ENCODE measurements at places on chromosomes 11 and 22.
A peak's percentile ranks its signal among the peaks of the same experiment; 100 is the strongest.

DNA sequence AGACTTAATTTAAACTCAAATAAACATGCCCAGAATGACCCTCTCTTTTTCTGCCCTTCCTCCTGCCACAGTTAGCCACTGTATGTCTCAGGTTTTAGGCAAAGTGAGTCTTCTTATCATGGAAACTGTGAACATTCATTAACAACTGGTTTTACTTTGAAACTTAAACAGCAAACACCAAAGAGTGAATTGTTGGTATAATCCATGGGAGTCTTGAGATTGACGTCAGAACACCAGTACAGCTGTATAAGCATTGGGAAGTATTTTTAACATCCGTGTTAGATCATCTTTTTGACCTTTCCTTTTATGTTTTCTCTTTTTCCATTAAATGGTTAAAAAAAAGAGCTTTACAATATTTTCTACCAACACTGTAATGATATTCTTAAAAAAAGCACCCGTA, 38.9 kb downstream of the ARHGEF12 start:
- no peak for DNase-seq

GRCh38 chr22:36948273-36949225, 35.1 kb downstream of the CSF2RB start:
- no peak for DNase-seq

DNA sequence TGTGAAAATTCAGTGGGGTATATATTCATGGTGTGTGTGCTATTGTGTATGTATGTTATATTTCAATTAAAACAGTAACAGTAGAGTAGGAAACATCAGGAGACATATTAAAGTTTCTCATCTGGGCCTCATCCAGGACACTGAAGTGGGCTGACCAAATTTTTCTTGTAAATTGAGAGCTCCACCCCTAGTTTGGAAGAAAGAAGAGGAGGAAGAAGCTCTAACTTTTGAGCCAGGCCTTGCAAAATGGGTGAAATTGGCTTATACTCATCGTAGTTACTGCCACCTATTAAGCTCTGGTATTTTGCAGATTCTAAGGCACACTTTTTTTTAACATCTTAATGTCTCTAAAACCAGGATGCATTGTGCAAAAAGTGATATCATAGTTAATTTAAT, 33.7 kb downstream of the TSPAN18 start:
- no peak for DNase-seq

- no peak for DNase-seq
Observed at GRCh38 chr11:120316880-120317688, 8.0 kb upstream of the TLCD5 start.

DNA sequence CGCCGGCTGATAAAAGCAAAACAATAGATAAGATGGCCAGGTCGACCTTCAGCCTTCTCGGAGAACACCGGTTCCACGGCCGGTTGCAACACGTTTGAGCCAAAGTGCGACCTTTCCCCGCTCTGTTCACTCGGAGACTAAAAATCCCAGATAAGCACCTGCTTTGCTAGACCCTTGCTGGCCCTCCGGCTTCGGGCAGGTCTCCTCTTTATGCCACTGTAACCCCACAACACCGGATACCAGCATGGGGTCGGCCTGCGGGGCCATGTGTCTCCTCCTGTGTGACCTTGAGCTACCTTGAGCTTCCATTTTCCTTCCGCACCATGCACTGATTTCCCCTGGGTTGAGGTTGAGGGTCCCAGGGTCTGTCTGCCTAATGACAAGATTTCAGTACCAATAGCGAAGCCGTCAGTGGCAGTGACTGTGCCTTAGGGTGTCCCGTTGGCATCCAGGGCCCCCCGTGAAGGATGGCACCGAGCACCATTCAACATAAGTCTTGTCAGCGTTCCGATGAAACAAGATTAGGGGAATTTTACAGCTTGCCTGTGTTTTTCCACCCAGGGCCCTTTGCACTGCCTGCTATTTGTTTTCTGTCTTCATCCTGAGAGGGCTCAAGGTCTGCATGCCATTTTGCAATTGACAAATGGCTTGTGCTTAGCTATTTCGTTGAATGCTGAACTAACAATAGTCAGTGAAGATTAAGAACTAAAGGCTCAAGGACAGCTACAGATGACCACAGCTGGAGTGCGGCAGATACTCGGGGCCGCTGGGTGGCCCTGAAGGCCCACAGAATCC, 118.6 kb downstream of the KCNQ1 start:
- no peak for DNase-seq

DNA sequence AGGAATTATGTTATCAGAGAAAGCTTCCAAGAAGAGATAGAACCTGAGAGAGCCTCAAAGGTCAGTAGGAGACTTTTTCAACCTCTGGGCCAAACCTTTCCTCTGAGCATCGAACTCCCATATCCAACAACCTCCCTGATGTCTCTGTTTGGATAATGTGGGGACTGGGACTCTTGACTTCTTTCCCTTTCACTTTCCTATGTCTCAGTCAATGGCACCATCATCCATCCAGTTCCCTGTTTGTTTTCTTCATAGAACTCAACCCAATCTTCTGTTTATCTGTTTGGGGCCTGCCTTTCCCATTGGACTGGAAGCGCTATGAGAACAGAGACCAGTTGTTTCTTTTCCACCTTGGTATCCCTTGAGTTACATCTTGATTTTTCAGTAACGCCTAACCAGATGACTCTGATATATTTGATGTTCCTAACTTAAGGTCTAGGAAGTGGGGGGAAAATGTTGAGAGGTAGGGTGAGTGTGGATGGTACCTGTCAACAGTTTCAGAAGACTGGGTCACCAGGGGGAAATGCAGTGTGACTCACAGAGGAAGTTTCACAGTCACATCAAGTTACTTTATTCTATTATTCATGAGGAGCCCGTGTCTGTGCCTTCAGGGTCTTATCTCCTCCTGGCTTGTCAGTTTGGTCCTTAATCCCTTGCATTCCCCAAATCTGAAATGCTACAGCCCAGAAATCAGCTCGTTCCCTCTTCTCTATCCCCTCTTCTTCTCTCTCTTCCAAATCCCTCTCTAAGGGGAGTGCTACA, 4.5 kb upstream of the KCNE3 start:
- DNase-seq = no peak

DNA sequence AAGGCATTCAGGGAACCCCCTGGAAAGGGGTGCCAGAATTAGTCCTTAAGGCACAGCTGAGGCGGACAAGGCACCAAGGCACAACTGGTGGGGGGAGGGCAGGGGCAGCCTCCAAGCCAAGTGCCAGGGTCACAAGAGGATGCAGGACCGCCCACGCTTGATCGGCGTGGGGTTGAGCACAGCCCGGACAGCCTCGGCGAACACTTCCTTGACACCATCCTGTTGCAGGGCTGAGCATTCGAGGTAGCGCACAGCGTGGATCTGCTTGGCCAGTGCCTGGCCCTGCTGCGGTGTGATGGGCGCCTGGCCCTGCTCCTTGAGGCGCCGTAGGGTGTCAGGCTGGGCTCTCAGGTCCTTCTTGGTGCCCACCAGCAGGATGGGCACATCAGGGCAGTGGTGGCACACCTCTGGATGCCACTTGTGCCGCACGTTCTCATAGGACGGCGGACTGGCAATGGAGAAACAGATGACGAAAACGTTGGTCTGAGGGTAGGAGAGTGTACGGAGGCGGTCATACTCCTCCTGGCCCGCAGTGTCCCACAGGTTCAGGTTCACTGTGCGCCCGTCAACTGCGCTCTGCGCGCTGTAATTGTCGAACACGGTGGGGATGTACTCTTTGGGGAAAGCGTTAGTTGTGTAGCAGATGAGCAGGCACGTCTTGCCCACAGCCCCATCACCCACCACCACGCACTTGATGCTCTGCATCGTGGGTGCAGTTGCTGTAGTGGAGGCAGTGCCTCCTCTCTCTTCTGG, 13.1 kb downstream of the RHOG start:
- no peak for DNase-seq

GRCh38 chr11:2913019-2913431, 16.2 kb downstream of the PHLDA2 start:
- DNase-seq = no peak

DNA sequence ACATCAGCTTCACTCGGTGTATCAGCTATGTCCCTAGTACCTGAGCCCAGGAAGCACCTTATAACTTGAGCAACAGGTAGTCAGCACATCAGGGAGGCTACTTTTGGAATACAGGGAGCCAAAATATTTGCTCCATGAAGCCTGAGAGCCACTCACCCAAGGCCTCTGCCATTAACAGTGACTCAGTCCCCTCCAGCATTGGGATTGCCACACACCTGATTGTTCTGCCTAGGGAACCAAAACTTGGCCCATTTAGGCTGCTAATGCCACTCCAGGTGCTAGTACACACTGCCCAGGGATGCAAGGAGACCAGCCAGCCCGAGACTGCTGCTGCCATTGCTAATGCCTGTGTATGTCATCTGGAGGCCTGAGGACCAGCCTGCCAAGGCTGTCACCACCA, 773.6 kb upstream of the TENM4 start:
- no peak for DNase-seq

DNA sequence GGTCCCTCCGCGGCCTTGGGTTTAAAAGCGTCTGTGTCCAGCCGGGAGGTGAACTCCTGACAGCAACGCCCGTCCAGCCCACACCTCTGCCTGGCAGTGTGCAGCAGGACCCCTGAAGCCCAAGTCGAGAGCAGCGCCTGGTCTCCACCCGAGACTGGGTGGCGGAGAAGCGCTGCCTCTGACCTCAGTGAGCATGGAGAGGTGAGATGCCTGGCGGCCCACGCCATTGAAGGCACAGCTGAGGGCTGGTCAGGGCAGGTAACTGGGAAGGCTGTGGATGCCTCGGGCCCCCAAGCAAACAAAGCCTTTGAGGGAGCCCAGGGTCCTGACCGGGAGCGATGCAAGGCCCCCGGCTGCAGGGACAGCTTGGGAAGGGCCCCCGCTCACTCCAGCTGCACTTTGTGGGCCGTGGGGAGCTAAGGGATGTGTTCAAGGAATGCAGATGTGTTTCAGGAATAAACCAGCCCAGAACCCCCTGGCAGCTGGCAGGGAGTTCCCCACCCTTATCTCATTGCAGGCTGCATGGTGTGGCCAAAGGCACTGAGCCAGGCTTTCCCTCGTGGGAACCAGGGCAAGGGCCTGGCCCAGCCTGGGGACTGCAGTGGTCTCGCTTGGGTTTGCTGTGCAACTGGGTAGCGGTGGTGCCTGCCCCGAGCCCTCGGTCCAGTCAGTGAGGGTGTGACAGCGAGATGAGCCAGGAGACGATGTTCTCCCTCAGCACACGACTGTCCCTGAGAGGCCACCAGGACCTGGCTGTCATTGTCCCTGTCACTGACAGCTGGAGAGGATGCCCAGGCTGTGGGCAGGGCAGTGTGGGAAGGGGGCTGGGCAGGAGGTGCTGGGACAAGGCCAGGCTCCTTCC, 92.5 kb downstream of the WNT7B start:
- no peak for DNase-seq

DNA sequence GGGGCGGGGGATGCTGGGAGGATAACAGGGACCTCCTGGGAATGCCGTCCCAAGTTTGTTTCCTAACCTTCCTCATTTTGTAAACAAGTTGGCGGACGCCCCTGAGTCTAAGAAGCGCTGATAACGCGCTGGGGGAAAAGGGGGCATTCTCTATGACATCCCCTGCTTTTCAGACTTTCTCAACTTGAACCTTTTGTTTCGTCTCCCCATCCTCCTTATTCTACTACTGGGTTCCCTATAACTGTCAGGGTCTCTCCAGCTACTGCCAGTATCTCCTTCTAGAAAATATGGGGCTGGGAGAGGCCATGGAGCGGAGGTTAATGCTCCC, 654 bp downstream of the TMEM86A start:
- DNase-seq = peak; percentile 65

DNA sequence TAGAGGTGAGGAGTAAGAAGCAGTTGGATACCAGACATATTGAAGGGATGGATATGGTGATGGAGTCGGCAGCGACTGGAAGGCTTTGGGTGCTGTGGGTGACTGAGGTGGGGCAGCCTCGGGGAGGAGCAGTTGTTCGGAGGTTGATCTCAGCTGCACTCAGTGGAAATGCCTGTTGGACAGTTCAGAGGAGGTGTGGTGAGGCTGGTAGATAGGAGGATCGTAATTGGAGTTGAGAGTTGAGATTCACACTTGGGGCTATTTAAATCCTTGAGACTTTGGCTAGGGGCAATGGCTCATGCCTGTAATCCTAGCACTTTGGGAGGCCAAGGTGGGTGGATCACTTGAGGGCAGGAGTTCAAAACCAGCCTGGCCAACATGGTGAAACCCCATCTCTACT, 6.9 kb downstream of the OTUB1 start:
- no peak for DNase-seq

DNA sequence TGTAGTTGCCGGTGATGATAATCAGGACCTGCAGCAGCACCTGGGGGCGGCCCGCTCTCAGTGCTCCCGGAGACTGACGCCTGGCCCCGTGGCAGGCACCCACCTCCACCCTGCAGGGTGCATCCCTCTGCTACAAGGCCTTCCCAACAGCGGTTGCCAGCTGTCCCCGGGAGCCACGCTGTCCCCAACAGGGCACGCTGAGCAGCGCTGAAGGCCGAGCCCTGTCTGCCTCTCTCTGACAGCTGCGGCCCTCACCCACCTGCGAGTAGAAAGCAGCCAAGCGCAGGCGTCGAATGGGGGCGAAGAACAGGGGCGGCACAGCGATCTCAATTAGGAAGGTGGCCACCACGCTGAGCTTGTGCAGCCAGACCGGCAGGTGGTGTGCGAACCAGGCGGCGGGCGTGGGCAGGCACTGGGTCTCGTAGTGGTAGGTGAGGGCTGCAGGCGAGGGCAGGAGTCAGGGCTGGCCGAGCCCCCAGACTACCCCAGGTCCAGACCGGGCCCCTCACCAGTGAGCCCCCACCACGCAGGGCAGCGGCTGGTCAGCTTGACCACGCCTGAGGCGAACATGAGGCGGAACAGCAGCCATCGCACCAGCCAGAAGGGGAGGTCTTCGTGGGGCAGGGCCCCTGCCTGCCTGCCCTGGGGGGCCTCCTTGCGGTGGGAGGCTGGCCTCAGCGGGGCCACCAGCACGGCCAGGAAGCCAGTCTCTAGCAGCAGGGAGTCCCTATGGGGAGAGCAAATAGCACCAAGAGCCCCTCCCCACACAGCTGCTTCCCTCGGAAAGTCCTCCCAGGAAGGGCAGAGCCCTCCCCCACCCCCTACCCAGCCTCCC, 1.5 kb downstream of the LMF2 start:
- no peak for DNase-seq

DNA sequence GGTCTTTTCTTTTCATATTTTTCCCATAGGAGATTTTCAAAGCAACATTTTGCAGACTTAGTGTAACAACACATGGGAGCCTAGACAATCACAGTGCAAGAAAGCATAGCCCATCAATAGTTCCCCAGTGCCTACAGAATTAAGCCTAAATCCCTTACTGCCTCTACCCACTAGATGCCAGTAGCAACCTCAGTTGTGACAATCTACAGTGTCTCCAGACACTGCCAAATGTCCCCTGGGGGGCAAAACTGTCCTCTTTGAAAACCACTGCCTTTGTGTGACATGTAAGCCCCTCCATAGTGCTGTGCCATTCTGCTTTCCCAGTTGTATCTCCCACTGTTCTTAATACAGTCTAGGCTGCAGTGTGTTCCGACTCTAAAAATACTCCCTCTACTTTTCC, 1329.0 kb downstream of the LRRC4C start:
- DNase-seq = no peak

DNA sequence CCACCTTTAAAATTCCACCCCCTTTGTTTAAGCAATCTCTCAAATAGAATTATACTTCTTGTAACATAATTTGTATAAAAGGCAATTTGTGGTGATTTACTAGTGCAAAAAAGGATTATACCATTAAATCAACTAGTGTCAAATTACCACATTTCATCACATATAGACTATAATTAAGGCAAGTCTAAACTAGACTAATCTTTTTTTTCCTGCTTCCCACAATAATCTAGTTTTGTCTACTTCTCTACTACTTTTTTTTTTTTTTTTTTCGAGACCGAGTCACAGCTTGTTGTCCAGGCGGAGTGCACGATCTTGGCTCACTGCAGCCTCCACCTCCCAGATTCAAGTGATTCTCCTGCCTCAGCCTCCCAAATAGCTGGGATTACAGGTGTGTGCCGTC, 36.1 kb upstream of the FZD4 start:
- DNase-seq = no peak
